ENCODE measurements at places on chromosomes 5 and 9. TPM values are rescaled to one million over a fixed set of nuclear protein-coding genes. Genes with fewer than 3 reads are reported as not detected.

The TMEM8B gene
- 1.7 TPM for total RNA-seq

The BTNL8 gene
- not detected for total RNA-seq

The STK32A gene
- 36.0 TPM for total RNA-seq

The ADRA1B gene
- total RNA-seq = 5.8 TPM

The ROR2 gene
- 0.36 TPM for total RNA-seq

The LCN6 gene
- total RNA-seq = not detected

The DND1 gene
- 1.00 TPM for total RNA-seq

The ACOT12 gene
- total RNA-seq = 1.1 TPM

The SHLD3 gene
- 6.2 TPM for total RNA-seq

The QRFP gene
- not detected for total RNA-seq

The OMD gene
- under 0.01 TPM for total RNA-seq

The NUTM2F gene
- not detected for total RNA-seq

The C9orf50 gene
- total RNA-seq = not detected

The IGIP gene
- total RNA-seq = 3.1 TPM

The JAKMIP2 gene
- total RNA-seq = 3.3 TPM

The PAPPA gene
- 4.0 TPM for total RNA-seq

The SPATA31C1 gene
- total RNA-seq = not detected

The FRMD3 gene
- 0.31 TPM for total RNA-seq

The CYLC2 gene
- total RNA-seq = not detected

The PDGFRB gene
- total RNA-seq = 1.3 TPM

The ZFP2 gene
- 1.0 TPM for total RNA-seq

The ELOVL7 gene
- total RNA-seq = 1.1 TPM

The GPRIN1 gene
- 14.3 TPM for total RNA-seq

The TMC1 gene
- not detected for total RNA-seq

The PCDHB10 gene
- total RNA-seq = not detected

The SYNPO gene
- 3.9 TPM for total RNA-seq

The SMIM32 gene
- not detected for total RNA-seq

The OBP2B gene
- total RNA-seq = not detected

The NDUFS6 gene
- total RNA-seq = 27.9 TPM

The PCDHB4 gene
- total RNA-seq = not detected

The FAM151B gene
- total RNA-seq = 8.0 TPM

The BARHL1 gene
- total RNA-seq = not detected

The RGP1 gene
- total RNA-seq = 13.0 TPM

The GOLM1 gene
- total RNA-seq = 67.2 TPM

The STKLD1 gene
- total RNA-seq = 4.7 TPM

The MAMDC4 gene
- total RNA-seq = 0.73 TPM

The LHX6 gene
- not detected for total RNA-seq

The DMGDH gene
- 2.1 TPM for total RNA-seq

The IFNB1 gene
- total RNA-seq = 0.77 TPM

The WNT8A gene
- not detected for total RNA-seq

The SNAPC4 gene
- total RNA-seq = 7.6 TPM

The FOXI1 gene
- not detected for total RNA-seq

The NRARP gene
- not detected for total RNA-seq

The TLE1 gene
- 130 TPM for total RNA-seq

The HRH2 gene
- 0.33 TPM for total RNA-seq

The FOXD4L6 gene
- not detected for total RNA-seq

The RGS14 gene
- 14.1 TPM for total RNA-seq

All from melanocyte of skin (primary cell).